ENCODE measurements at places on chromosomes 5 and 9.

DNA sequence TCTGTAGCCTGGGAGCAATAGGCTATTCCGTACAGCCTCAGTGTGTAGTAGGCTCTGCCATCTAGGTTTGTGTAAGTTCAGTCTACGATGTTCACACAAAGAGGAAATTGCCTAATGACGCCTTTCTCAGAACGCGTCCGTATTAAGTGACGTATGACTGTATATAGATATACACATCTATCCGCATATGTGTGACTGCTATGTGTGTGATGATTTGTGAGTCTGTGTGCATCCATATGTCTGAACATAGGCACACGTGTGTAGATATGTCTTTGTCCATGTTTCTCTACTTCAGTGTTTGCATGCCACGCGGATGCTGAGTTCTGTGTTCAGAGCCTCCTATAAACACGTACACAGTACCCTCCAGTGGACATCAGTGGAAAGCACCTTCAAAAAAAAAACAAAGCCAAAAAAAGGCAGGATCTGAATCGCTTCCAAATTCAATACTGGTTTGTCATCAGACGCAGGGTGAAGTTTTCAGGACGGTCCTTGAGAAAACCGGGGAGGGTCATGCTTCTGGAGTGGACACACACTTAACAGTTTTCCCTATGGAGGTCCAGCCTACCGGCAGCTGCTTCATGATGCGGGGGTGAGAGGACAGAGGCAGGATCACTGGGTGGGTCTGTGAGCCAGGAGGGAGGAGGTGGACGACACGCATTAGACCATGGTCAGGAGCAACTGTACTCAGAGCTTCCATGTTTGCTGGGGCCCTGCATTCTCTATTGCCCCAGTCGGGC, 29.5 kb upstream of the ALDH1B1 start:
- DNase-seq: peak; percentile 82

- peak; percentile 61 for DNase-seq
Measured at GRCh38 chr9:82601293-82601771, 461.6 kb downstream of the RASEF start.

- DNase-seq: no peak
Measured at GRCh38 chr9:131853434-131853833, 113.6 kb upstream of the RAPGEF1 start.

GRCh38 chr9:125932012-125932411, 184.8 kb downstream of the PBX3 start:
- DNase-seq: peak; percentile 98

- peak; percentile 22 for DNase-seq
Measured at GRCh38 chr5:127072861-127073846, at the start of gene C5orf63. C5orf63 (minus strand) TSS chr5:127073502; CDS start chr5:127058995, 14,507 bp downstream.

GRCh38 chr9:121360601-121361374, 9.3 kb downstream of the STOM start:
- peak; percentile 91 for DNase-seq

- no peak for DNase-seq
Measured at GRCh38 chr5:175688352-175689146, 30.7 kb downstream of the HRH2 start.

DNA sequence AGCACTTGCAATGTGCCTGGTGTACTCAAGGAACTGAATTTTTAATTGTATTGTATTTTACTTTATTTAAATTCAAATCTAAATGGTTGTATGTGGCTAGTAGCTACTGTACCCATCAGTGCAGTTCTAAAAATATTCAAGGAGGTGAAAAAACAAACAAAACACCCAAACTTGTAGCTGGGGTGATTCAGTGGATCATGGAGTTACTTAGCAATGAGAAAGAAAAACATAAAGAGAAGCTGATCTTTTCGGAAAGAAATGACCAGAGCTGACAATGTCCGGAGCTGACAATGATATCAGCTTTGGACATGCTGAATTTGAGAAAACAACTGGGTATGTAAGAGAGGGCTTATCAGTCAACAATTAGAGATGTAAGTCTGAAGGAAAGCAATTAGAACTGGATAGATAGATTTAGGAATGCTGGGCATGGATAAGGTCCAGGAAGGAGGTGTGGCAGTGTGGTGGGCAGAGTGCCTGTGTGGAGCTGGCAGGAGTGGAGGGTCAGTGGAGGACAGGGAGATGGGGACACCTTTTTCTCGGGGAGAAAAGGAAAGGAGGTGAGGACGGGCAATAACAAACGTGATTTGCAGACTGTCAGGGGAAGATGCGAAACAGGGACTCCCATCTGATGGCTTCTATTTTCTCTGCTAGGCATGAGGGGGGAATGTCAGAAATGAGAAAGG, 113.2 kb downstream of the DCP2 start:
- DNase-seq: no peak

GRCh38 chr5:15499528-15500324, at the start of gene FBXL7:
FBXL7 (plus strand) TSS chr5:15500180.
- DNase-seq: peak; percentile 81

- no peak for DNase-seq
Measured at GRCh38 chr9:96513622-96514021, 63.7 kb downstream of the HABP4 start.

- no peak for DNase-seq
Measured at GRCh38 chr5:43315682-43316081, 2.5 kb upstream of the HMGCS1 start.

GRCh38 chr5:53243403-53243802, 133.8 kb upstream of the MOCS2 start:
- DNase-seq: no peak

- DNase-seq: no peak
Measured at GRCh38 chr9:73022353-73022752, 69.5 kb upstream of the ALDH1A1 start.
